ENCODE measurements at places on chromosomes 12 and 14.

DNA sequence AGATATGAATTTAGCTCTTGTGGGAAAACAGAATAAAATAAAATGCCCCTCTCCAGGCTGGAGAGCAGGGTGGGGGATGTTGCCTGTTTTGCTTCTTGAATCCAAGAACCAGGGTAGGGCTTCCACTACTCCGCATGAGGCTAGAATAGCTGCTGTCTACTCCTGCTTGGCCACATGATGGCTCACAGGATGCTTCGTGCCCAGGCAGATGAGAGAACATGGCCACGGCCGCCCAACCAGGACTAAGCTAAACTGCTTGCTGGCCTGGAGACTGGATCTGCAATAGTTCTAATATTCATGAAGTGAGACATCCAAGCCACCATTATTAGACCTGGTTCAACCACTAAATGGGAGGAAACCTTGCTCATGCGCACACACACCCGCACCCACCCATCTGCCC is 122.2 kb upstream of the METAP2 start:
- no peak for DNase-seq

GRCh38 chr12:65015850-65016249 is 105.3 kb downstream of the WIF1 start:
- DNase-seq, result no peak

DNA sequence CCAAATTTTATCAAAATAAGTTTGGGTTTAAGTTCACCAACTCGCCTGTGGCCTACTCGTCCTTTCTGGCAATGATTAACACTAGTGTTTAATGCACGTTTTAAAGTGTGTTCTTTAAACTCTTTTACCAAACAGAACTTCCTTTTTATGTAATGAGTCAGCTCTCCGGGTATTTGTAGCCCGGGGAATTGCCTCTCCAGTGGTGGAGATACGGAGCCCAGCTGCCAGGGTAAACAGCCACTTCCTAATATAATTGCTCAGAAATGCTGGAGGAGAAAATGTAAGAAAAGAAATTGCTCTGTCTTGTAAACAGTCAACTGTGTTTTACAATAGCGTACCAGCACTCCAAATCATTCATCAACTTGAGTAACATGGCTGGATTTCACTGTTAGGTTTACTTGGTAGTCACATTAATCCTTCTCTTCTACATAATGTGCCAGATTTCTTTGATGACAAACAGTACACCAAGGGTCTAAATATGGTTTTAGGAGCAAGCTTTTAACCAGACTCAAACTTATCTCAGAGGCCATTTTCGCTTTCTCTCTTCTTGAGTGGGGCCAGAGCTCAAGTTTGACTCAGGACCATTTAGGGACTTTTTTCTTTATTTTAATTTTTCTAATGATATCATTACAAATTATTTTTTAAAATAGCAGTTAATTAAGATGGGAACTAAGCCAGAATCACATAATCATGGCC is 101.2 kb upstream of the SLC38A2 start:
- DNase-seq, result no peak

DNA sequence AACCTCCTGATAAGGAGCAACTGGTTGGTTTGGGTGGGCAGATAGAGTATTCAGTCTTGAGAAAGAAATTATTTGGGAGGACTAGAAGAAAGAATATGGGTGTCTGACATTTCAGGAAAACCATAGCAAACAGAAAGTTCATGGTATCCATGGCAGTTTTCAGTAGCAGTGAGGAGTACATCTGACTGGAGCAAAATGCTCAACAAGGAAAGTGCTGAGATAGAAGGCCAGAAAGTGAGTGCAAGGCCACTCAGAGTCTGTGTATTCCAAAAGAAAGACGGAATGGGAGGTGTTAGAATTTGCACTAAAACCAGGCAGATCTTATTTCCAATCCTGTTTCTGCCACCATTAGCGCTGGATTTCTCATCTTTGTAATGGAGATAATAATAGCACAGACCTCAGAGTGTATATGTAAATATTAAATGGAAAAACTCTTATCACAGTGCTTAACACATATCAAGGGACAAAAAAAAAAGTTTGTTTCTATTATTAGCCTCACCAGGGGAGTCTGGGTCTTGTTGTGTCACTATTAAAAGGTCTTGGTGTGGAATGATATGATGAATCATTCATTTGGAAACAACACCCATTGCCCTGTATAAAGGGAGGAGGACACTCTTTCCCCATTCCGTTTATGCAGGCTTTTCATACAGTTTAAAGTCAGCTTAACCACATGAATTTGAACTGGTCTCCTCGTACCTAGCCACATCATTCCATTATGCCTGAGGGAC is 349.8 kb downstream of the IPO8 start:
- no peak for DNase-seq

DNA sequence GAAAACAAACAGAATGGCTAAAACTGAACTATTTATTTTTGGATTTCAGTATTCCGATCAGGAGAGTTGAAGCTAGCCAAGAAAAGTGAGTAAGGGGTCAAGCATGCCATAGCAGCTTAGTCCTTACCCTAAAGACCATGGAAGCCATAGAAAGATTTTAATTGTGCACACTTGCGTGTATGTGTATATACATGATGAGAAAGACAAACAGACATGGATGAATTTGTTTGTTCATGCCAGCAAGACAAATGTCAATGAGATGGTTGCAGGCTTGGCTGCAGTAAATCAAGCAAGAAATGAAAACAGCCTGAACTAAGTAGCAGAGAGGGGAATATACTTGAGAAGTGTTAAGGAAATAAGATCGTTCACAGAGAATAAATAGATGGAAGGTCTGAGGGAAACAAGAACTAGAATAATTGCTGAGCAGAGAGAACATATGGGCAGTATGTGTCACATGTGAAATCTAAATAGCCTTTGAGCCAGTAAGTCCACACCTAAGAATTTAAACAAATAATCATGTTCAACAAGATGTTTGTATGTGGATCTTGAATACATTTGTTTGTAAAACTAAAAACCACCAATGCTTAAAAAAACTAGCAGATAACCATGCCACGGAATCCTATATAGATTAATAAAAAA is 14.8 kb downstream of the SNW1 start:
- DNase-seq, result no peak

DNA sequence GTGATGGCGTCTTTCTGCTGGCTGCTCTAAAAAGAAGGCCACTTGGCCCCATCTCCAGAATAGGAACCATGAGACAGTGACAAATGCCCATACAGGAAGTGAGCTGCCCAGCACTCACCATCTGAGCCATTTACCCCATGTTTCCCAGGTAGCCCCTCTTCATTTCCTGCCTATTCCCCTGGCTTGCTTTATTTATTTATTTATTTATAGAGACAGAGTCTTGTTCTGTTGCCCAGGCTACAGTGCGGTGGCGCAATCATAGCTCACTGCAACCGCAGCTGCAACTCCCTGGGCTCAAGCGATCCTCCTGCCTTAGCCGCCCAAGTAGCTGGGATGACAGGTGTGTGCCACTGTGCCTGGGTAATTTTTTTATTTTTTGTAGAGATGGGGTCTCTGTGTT is 71.2 kb downstream of the RIN3 start:
- DNase-seq, result no peak

GRCh38 chr12:12427568-12427967 is 70.7 kb downstream of the BORCS5 start:
- DNase-seq, result no peak

Measured in T-helper 1 cell (primary cell).